ENCODE measurements at places on chromosomes 3 and 15. TPM values are rescaled to one million over a fixed set of nuclear protein-coding genes. Genes with fewer than 3 reads are reported as not detected.

Gene IL12A
- 0.90 TPM for total RNA-seq

Gene KBTBD8
- 8.6 TPM for total RNA-seq

Gene VGLL3
- total RNA-seq: 97.3 TPM

Gene IDH2
- total RNA-seq: 87.2 TPM

Gene SLC7A14
- total RNA-seq: 6.8 TPM

Gene EPHA6
- total RNA-seq: not detected

Gene GCSAM
- total RNA-seq: not detected

Gene GOLGA8J
- total RNA-seq: not detected

Gene MESP2
- 0.28 TPM for total RNA-seq

Gene MUC13
- not detected for total RNA-seq

Gene MAP2K1
- total RNA-seq: 58.9 TPM

Gene TRIM42
- not detected for total RNA-seq

Gene FRG2C
- total RNA-seq: not detected

Gene LMAN1L
- not detected for total RNA-seq

Gene PSTPIP1
- total RNA-seq: 0.36 TPM

Gene ASTE1
- total RNA-seq: 7.5 TPM

Gene LARP6
- 78.3 TPM for total RNA-seq

All from IMR-90 (cell line).